ENCODE measurements at places on chromosomes 13 and 19. TPM values are rescaled to one million over a fixed set of nuclear protein-coding genes. Genes with fewer than 3 reads are reported as not detected.
A peak's percentile ranks its signal among the peaks of the same experiment; 100 is the strongest.

The ACER1 gene
- total RNA-seq, result not detected

GRCh38 chr19:33441277-33441699 is 67.8 kb downstream of the CEBPG start:
- no peaks in the 10 kb centered on the region for H3K4me1 ChIP-seq
- no peak overlapping the region for H3K27ac ChIP-seq
- no peak overlapping the region for H3K4me3 ChIP-seq
- H3K27me3 ChIP-seq, result no peaks in the 10 kb centered on the region

DNA sequence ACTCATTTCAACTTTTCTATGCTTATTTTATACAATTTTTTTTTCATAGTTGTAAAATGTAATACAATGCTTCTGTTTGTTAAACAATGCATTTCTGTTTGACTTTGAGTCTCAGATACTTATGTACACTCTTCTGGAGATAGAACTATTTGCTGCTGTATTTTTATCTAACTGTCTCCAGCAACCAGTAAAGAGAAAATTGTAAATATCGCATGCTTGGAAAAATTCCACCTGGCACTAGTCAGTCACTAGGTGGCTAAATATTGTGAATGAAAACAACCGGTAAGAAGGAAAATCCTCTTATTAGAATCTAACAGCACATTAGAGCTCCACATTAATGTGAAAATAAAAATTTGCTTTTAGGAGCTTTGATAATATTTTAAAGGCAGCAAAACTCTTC is 876.5 kb downstream of the PCDH9 start:
- H3K4me3 ChIP-seq, result no peak overlapping the region
- no peaks in the 10 kb centered on the region for H3K27me3 ChIP-seq
- H3K27ac ChIP-seq, result no peak overlapping the region
- H3K36me3 ChIP-seq, result no peaks in the 10 kb centered on the region
- no peaks in the 10 kb centered on the region for H3K4me1 ChIP-seq
- no peak for DNase-seq

GRCh38 chr13:59303433-59303832 is 860.3 kb downstream of the DIAPH3 start:
- no peak overlapping the region for H3K27ac ChIP-seq
- H3K36me3 ChIP-seq, result no peaks in the 10 kb centered on the region
- H3K4me1 ChIP-seq, result no peaks in the 10 kb centered on the region
- H3K4me3 ChIP-seq, result no peak overlapping the region

DNA sequence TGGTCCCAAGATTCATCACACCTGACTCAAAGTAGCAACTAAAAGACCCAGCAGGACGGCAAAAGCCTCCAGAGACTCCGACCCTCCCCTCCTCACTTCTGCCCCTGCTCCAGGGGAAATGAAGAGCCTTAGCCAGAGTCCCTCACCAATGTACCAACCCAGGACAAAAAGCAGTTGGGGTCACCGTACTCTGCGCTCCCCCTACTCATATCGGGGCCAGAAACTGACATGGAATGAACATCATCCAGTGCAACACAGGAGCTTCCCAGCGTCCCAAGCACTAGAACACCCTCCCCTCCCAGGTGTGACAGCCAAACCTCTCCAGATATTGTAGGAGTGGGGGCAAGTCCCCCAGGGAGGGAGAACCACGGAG is 1.7 kb downstream of the EEF2 start:
- peak overlapping the region; percentile 99 for H3K27ac ChIP-seq
- H3K4me1 ChIP-seq, result peaks cover 32% of the 10 kb centered on the region
- no peak for DNase-seq

- no peak for DNase-seq
- no peaks in the 10 kb centered on the region for H3K4me1 ChIP-seq
These were observed 45.8 kb upstream of the RGCC start for GRCh38 chr13:41411522-41411921.

GRCh38 chr19:7506385-7507328 is 9.2 kb upstream of the ZNF358 start:
- no peaks in the 10 kb centered on the region for H3K4me1 ChIP-seq
- H3K27me3 ChIP-seq, result no peaks in the 10 kb centered on the region
- peak overlapping the region; percentile 9 for H3K4me3 ChIP-seq
- no peak for DNase-seq

Measured in breast epithelium (tissue), 4 donors.